ENCODE measurements at places on chromosomes 13 and 19.
A peak's percentile ranks its signal among the peaks of the same experiment; 100 is the strongest.

GRCh38 chr13:41675306-41675705 lies 218.0 kb downstream of the RGCC start:
- DNase-seq = no peak

DNA sequence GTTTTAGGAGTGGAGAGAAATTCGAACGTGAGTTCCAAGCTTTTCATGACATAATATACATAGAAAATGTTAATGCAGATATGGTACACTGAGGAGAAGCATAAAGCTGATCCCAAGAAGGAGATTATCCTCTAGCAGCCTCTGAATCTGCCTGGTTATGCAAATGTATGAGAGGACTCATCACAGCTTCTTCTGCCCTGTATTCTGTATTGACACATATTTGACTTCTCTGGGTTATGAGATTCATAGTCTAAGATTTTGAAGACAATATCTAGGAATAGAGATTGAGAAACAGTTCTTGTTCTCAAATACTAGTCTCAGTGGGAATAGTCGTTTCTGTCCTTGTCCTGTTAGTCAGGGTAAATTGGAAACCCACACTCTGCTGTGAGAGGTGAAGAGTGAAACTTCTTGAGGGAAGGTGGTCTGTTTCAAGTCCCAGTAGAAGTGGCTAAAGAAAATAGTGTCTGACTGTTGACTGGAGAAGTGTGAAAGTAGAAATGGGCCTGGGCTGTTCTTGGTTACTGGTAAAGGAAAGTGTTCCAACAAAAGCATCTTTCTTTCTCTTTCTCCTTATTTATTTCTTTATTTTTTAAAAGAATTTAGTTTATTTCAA lies 1356.6 kb downstream of the SLITRK5 start:
- DNase-seq = no peak

DNA sequence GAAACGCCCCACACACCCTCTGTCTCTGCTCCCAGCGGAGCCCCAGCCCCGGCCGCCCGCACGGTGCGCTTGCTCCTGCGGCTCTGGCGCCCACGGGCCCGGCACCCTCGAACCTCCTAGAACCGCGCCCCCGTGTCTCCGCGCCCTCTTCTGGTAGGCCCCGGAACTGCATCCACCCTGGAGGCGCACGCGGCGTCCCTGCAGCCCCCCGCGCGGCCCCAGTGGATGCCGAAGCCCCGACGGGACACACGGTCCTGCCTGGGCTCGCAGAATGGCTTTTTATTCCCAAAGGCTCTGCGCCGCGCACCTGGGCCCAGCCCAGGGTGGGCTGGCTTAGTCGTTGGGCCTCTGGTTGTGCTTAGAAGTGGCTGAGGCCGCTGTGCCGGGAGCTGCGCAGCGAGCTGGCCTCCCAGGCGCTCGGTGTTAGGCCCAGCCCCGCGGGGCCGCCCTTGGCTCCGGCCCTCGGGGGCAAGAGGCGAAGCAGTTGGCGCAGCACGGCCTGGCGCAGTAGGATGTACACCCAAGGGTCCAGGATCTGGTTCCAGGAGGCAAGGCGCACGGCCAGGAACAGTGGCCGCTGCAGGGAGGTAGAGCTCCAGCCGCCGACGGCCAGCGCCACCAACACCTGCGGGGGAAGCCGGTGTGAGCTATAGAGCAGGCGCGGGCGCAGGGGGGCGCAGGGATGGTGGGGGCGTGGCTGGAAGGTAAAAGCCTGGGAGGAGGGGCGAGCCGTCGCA lies 2.8 kb downstream of the PTGER1 start:
- DNase-seq = peak; percentile 28

- no peak for DNase-seq
Observed at GRCh38 chr19:33580645-33581037, 41.1 kb upstream of the CHST8 start.

GRCh38 chr13:91361755-91362271 lies 14.3 kb downstream of the MIR17HG start:
- DNase-seq = no peak

GRCh38 chr19:58033741-58034476 lies at the start of gene ZSCAN1:
Gene ZSCAN1, plus strand, starts transcription at chr19:58034025. Its CDS starts 3,812 bp downstream, at chr19:58037837.
- DNase-seq = no peak

DNA sequence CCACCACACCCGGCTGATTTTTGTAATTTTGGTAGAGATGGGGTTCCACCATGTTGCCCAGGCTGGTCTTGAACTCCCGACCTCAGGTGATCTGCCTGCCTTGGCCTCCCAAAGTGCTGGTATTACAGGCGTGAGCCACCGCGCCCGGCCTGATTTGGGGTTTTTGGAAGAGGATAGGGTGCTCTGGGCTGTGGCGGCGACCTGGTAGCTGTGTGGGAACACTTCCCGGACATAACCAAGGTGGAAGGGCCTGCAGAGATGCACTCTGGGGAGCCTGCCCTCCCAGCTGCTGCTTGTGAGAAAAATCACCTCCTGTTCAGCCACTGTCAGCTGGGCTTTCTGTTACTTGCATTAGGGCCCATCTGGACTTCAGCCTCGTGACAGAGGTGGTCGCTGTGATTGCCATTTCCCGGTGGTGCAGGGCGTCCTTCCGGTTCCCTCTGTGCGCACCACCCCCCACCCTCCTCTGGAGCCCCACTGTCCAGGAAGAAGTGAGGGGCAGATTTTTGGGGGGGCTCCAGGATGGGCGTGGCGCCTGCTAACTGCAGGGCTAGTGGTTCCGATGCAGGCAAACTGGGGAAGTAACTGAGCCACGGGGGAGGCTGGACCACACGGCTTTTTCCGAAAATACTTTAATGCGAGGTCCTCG lies 7.5 kb downstream of the IL4I1 start:
- no peak for DNase-seq

DNA sequence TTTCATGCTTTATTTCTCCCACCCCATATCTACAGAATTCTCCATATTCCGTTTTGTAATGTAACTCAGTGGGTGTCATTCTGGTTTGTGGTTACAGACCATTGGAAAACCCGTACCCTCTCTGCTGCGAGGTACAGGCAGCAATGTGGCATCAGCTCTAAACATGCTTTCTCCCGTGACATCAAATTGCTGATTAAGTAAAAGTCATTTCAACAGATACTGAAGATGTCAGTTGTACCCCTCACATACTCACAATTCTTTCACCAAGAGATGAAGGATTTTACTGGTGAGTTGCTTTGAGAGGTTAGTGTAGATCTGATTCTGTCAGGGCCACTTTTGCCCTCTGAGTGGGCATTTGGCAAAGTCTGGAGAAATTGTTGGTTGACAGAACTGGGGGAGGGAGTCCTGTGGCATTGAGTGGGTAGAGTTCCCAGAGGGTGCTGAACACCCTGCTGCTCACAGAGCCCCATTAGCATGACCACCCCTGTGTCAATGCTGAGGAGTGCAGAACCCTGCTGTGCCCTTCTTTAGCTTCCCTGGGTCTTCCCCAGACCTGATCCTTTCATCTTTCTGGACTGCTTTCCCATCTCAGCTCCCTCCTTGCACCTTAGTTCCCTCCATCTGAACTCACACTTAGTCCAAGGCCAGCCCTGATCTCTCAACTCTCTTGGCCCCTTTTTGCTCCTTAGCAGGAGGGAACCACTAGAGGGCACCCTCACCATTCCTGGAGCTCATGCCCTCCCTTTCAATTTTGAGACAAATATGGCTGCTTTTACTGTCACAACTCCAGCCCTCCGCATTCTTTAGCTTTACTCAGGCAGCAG lies 39.9 kb upstream of the CEACAM8 start:
- DNase-seq = no peak

DNA sequence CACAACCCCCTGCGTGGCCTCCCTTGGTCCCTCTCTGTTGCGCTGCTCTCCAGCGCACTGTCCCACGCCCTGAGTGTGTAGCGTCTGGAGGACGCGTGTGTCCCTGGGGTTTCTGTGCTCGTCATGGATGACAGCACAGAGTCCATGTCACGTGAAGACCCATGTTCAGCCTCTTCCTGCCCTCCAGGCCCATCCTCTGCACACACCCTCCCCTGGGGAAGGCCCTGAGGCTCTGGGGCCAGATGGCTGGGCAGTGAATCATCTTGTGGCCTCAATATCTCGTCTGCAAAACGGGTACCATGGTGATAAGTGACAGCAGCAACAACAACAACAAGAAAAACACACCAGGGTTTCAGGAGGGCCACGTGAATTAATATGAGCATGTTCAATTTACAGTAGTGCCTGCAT lies 71.5 kb upstream of the ARHGEF7 start:
- DNase-seq = no peak

DNA sequence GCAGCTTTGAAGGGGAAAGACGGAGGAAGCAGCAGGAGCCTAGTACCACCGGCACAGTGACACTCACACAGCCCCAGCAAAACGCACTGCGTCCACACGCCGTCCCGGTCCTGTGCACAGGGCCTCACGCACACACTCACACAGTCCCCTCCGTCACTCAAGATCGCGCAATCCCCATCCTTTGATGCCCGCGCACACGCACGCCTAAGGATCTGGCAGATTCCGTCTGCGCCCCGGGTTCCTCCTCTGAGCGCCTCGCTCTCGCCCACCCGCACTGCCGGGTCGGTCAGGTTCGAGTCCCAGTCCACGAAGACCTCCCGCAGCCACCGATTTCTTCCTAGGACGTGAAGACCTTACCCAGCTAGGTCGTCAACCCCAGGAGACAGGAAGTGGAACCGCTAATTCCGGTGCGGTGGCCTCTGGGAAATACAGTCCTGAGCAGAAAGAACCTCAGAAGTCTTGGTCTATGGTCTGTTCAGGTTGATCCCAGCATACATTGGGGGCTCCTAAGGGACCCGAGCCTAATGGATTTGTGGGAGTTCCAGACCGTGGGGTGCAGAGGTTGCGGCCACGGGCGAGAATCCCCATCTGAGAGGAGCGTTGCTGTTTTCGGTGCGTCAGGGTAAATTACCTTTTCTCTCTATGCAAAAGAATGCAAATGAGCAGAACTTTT lies at the start of gene ZNF780B:
TSS of gene ZNF780B (minus strand) at position 400 of the 673 bp plus-strand sequence. CDS start 5,899 bp downstream, outside the sequence.
- peak; percentile 58 for DNase-seq

DNA sequence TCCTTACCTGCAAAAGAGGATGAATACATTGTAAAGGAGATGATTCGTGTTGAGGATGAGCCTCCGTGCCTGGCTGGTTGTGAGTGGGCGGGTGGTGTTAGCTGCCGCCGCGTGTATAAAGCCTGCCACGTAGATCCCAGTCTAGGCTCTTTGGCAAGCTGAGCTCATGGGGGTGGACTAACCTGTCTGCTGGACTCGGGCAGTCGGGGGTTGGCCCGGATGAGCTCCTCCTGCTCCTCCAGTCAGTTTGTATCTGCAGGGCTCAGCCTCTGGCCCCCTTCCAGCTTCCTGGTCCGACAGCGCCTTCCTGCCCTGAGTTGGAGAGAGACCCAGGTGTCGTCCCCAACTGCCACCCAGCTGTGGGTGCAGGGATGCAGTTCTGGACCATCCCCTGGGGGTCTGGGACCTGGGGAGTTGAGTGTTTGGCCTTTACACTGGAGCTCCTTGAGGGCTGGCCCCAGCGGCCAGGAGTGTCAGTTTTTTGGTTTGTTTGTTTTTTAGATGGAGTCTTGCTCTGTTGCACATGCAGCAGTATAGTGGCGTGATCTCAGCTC lies 20.9 kb downstream of the TECR start:
- DNase-seq = no peak

DNA sequence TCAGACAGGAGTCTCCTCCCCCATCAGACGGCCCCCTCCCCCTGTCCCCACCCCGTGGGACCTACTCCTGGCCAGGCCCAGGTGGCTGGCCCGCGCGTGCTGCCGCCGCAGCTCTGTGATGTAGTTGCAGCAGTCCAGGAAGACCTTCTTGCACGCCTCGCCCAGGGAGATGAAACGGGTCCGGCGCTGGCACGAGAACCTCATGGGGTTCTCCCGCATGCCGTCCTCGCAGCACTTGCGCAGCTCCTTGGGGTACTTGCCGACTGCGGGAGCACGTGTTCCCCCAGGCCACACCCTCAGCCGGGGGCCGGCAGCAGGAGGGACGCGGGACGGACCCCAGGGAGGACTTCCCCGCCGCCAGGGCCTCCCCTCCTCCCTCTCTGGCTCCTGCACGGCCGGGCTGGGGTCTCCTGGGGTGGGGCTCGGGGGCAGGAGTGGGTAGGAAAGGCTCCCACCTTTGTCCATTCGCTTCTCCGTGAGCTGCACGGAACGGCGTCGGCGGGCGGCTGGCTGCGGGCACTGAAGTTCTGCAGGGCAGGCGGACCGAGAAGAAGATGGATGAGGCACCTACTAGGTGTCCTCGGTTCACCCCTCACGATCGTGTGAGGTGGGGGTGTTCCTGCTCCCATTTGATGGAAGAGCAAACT lies 13.3 kb downstream of the C3 start:
- DNase-seq = no peak

- DNase-seq = no peak
Observed at GRCh38 chr19:43465468-43466120, at the start of gene LYPD3. Gene LYPD3, minus strand, starts transcription at chr19:43465608. Its CDS starts 37 bp downstream, at chr19:43465571.

- no peak for DNase-seq
Observed at GRCh38 chr13:30722361-30722760, 13.0 kb upstream of the ALOX5AP start.

DNA sequence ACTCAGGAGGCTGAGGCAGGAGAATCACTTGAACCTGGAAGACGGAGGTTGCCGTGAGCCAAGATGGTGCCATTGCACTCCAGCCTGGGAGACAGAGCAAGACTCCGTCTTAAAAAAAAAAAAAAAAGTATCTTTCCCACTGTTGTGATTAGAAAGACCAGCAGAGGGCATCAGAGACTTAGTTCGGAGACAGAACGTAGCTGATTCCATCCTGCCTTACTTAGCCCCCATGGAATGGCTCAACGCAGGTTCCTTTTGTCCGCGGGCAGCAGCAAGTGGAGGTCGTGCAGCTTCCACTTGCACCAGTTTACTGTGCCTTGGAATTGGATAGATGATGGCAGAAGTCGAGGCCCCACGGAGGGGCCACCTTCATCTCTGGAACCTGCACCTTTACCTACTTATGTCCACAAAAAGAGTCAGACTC lies 8.1 kb downstream of the TIMM29 start:
- peak; percentile 72 for DNase-seq

DNA sequence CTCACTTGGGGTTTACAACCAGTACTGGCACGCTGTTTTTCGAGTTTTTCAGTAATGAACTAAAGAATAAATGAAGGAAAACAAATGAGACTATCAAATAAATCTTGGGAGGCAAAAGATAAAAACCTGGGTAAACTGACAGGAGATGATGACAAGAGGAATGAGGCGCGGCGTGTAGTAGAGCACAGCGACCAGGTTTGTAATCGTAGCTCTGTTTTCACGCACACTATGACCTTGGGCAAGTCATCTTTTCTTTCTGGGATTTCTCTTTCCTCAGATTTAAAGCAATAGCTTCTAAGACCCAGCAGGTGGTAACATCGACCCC lies 419 bp downstream of the MRPS31 start:
- DNase-seq = no peak

DNA sequence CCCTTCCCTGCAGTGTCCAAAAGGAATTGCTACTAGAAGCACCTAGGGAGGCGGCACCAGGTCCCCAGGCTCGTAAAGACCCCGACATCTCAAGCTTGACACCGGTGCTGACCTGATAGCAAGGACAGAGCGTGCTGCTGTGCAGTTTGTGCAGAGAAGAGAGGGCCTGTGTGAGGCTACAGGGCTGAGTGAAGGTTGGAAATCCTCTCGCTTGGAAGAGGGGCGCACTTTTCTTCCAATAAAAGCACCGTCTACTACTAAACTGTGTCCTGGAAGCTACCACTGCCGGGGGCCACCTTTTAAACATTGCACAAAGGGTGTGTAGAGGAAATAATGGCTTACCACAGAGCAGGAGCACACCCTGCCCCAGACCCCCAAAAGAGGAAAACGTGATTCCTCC lies 11.0 kb downstream of the TMEM272 start:
- DNase-seq = no peak

GRCh38 chr19:50838239-50838638 lies 4.9 kb upstream of the KLK15 start:
- DNase-seq = no peak

Data from NCI-H1694 treated with DMSO at 0.1 percent for 48 hours (cell line).